Stimulated activated CD4-positive, alpha-beta T cell treated with anti-CD3 and anti-CD28 coated beads, Interleukin-15, amount 100 ng/mL, for 24 hours (primary cell): ENCODE measurements at places on chromosomes 2 and 18.

GRCh38 chr2:113846429-113846828 is 43.5 kb upstream of the ACTR3 start:
- no peak for DNase-seq

- no peak for DNase-seq
These were observed 19.1 kb downstream of the CHRNA1 start for GRCh38 chr2:174745142-174745541.

- no peak for DNase-seq
These were observed 107.4 kb upstream of the LRRTM4 start for GRCh38 chr2:77629539-77629938.

DNA sequence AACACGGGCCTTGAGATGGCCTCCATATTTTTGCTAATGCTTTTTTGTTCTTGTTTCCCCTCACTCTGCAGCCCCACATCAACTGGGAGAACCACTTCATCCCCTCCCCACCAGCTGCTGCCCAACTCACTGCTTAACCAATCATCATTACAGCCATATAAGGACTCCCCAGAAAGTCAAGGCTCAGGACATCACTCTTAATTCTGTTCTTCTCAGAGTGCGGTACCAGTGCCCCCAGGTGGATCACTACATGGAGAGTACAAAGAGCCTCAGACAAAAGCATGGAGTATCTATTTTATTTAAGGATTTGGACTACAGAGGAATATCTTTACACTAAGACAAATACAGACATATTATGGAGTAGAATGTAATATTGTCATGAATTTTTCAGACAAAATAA is 340.6 kb downstream of the PAX3 start:
- no peak for DNase-seq

GRCh38 chr18:12744103-12744502 is 41.3 kb downstream of the PSMG2 start:
- no peak for DNase-seq

GRCh38 chr2:110983133-110983532 is 137.6 kb upstream of the BCL2L11 start:
- DNase-seq, result no peak

DNA sequence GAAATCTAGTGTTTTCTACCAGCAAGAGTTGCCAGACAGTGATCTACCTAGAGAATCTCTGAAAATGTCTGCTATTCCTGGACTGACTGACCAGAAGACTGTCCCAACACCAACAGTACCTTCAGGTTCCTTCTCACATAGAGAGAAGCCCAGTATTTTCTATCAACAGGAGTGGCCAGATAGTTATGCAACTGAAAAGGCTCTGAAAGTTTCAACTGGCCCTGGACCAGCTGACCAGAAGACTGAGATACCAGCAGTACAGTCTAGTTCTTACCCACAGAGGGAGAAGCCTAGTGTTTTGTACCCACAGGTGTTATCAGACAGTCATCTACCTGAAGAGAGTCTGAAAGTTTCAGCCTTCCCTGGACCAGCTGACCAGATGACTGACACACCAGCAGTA is 63.8 kb downstream of the ALMS1 start:
- no peak for DNase-seq

DNA sequence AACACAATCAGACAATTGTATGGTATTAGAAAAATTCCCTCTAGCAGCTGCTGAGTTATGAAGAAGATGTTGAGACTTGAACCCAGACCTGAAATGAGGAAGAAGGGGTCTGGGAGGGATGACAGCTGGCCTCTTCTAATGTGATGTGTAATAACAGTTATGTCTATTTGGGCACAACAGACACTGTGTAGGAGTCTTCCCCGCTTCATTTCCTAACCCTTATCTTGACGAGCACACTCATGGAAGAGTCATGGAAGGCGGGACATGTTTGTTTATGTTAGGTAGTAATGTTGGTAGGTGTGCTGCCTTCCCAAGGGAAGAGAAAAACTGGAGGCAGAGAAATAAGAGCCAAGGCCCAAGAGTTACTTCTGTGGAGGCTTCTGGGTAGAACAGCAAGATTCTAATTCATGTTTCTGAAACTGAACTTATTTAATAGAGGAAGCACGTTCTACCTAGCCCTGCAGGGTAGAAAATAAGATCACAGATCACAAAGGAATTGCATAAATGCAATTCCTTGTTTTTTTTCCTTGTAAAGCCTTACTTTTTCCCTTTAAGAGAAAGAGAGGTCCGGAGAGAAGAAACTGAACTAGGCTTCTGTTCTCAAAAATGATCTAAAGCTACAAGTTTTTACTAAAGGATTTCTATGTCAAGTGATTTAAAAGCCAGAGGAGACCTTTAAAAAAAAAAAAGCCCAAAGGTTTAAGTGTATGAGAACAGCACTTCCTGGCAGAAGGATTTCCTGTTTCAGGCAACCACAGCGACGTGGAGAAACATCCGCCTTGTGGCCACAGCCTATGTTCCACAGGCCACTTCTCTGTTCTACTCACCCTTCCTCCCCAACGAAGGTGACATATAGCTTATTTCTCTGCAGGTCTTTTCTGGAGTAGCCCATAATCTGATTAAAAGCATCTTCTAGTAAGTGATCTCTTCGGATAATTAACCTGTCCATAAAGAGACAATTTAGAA is 68.5 kb upstream of the STK17B start:
- peak; percentile 84 for DNase-seq

DNA sequence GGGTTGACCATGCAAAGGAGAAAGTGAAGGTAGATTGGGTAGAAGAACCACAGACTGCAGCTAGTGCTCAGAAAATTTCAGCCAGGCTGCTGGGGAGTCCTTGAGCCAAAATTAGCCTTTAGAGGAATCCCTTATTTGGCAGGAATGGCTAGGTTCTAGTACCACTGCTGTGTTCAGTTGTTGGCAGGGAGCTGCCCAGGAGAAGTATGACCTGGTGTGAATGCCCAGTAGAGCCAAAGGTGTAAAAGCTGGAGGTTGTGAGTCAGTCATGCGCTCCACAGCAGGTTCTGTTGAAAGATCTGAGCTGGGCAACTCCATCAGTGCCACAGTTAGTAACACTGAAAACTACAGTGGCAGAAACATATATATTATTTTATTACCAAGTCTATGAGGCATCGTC is 36.4 kb upstream of the TBR1 start:
- no peak for DNase-seq

GRCh38 chr2:165568361-165568760 is 98.9 kb downstream of the CSRNP3 start:
- no peak for DNase-seq

- DNase-seq, result no peak
These were observed 306.2 kb downstream of the PRKCE start for GRCh38 chr2:45957533-45958227.

- DNase-seq, result no peak
These were observed 115.7 kb downstream of the MSH2 start for GRCh38 chr2:47518497-47519146.

DNA sequence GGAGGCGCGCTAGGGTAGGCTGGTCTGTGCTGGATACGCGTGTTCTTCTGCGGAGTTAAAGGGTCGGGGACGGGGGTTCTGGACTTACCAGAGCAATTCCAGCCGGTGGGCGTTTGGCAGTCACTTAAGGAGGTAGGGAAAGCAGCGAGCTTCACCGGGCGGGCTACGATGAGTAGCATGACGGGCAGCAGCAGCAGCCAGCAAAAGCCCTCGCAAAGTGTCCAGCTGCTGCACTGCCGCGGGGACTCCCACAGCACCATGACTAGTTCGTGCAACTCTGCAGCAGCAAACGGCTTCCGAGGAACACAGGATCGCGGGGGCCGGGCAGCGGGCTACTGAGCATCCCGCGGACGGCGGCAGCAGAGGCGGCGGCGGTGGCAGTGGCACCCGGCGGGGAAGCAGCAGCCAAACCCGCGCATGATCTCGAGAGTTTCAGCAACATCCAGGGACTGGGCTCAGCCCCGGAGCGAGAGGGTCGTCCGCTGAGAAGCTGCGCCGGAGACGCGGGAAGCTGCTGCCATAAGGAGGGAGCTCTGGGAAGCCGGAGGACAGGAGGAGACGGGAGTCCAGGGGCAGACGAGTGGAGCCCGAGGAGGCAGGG is 368 bp downstream of the TMEFF2 start:
- peak; percentile 49 for DNase-seq

GRCh38 chr2:221680548-221680947 is 108.4 kb upstream of the EPHA4 start:
- no peak for DNase-seq

DNA sequence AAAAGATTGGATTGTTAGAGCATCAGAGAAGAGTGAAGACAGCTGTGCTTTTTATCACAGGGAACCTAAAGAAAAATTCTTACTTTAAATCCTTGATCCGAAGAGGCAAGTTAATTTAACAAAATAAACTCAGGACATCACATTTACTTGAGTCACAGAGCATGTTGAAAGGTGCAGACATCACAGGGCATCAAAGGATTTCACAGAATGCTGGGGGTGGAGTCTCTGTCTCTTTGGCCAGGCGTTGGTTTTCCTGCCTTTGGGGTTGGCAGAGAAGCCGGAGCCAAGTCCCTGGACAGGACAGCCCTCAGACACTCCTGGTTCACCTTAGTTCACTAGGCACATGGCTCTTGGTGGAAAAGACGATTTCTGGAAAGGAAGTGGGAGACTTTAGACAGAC is 56.3 kb downstream of the SH3RF3 start:
- no peak for DNase-seq

GRCh38 chr2:220948579-220948978 is 623.5 kb downstream of the EPHA4 start:
- DNase-seq, result no peak

DNA sequence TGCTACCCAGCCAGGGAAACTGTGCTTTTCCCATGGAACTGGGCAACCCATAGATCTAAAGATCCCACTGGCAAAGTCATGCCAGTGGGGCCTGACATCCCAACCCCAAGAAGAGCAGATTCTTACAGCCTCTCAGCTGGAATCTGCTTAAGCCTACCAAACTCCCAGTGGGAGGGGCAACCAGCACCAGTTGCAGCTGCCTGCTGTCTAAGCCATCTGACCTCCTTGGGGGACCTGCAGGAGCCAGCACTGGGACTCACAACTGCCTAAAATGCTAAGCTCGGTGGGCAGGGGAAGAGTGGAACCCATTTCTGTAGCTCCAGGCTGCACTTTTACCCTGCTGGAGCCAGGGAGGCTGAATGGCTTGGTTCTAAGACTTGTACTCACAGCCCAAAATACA is 770.7 kb upstream of the SLC8A1 start:
- no peak for DNase-seq

DNA sequence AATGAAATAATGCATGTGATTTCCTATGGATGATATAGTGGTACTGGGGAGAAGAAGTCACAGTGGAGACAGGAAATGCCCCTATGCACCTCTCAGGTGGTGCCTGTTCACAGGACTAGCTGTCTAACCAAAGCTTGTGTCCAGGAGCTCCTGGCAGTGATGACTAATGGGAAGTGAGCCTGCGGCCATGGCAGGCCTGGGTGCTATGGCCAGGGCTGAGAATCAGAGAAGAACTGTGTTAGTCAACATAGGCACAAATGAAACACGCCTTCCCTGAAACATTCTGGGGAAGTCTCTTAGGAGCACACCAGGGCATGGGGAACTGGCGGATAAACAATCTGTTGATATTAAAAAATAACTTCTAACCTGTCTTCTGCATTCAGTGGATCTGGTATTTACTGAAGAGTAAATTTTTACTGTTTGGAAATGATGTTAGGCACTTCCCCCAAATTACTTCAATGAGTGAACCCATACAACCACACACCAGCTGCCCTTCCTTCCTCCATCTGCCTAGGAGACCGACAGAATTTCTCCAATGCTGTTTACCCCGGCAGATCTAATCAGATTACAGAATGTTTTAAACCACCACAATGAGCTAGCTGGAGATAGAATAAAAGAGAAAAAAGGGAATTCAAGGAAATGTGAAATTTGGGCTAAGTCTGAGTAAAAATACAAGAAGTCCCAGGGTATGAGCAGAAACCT is 67.4 kb downstream of the MEP1B start:
- DNase-seq, result no peak

- no peak for DNase-seq
These were observed 205.0 kb upstream of the ZNF521 start for GRCh38 chr18:25557011-25557410.

DNA sequence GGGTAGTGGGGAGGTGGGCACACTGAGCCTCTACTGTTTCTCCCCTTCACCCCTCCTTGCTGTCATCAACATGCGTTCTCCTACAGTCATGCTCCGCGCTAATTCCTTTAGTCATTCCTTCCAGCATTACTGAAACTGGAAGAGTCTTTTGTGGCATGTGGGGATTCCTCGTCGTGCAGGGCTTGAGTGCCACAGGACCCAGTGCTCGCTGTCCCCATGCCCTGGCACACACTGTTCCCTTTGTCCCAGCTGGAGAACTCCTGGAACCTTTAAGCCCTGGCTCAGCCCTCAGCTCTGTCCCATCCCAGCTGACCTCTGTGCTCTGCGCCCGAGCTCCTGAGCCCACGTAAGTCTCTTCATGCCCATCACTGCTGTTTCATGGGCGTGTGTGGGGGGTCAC is 42.1 kb downstream of the ODC1 start:
- no peak for DNase-seq

- no peak for DNase-seq
These were observed 1.8 kb upstream of the HJURP start for GRCh38 chr2:233856184-233856583.

- DNase-seq, result no peak
These were observed 90.2 kb downstream of the PARD3B start for GRCh38 chr2:204635478-204635877.

DNA sequence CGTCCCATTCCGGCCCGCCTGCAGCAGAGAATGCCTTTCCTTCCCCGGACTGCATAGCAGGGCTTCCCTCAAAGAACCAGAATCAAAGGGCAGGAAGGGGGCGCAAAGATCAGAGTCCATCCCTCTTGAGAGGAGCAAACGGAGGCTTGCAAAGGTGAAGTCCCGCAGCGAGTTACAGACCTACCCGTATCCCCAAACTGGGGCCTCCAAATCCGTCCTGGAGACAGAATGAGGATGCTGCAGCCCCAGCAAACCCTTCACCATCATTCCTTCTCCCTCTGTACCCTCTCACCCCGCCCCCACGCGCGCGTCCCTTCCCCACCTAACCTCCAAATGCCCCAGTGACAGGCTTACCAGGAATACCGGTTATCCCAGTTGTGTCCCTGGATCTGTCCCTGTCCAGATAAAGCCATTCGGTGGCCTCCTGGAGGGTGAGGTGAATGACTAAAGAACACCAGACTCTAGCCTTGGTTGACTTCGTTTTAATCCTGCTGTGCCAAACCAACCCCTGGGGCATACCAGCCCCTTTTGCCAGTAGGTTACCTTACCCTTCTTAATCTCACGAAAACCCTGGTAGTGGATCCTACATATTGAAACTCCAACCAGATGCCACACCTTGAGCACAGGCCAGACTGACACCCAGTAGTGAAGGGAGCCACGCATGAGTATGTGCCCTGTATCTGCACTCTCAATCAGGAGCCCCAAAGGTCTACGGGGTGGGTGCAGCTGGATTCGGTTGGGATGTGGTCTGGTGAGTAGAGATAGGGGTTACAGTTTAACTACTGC is 961 bp upstream of the SLC40A1 start:
- DNase-seq, result peak; percentile 29

- DNase-seq, result no peak
These were observed 67.7 kb downstream of the DNMT3A start for GRCh38 chr2:25273985-25274535.

- DNase-seq, result no peak
These were observed 157.2 kb upstream of the TMEM200C start for GRCh38 chr18:6052449-6052913.

- no peak for DNase-seq
These were observed 54.2 kb downstream of the ROCK2 start for GRCh38 chr2:11290211-11290610.
